ENCODE measurements at places on chromosomes 5 and 9. TPM values are rescaled to one million over a fixed set of nuclear protein-coding genes. Genes with fewer than 3 reads are reported as not detected.

TRPM3 gene
- not detected for total RNA-seq

ADCY2 gene
- total RNA-seq: not detected

CARD6 gene
- total RNA-seq: 4.2 TPM

RGMB gene
- 74.4 TPM for total RNA-seq

SLC25A2 gene
- total RNA-seq: 0.28 TPM

CDC25C gene
- total RNA-seq: 7.5 TPM

ZNF782 gene
- 3.1 TPM for total RNA-seq

FSTL4 gene
- 0.18 TPM for total RNA-seq

MLANA gene
- total RNA-seq: not detected

SET gene
- total RNA-seq: 182 TPM
